ENCODE measurements at places on chromosomes 3 and 15.

GRCh38 chr3:73352841-73353645, 271.7 kb downstream of the PDZRN3 start:
- no peak for DNase-seq

GRCh38 chr3:46845397-46845859, 17.8 kb downstream of the MYL3 start:
- peak; percentile 83 for DNase-seq

DNA sequence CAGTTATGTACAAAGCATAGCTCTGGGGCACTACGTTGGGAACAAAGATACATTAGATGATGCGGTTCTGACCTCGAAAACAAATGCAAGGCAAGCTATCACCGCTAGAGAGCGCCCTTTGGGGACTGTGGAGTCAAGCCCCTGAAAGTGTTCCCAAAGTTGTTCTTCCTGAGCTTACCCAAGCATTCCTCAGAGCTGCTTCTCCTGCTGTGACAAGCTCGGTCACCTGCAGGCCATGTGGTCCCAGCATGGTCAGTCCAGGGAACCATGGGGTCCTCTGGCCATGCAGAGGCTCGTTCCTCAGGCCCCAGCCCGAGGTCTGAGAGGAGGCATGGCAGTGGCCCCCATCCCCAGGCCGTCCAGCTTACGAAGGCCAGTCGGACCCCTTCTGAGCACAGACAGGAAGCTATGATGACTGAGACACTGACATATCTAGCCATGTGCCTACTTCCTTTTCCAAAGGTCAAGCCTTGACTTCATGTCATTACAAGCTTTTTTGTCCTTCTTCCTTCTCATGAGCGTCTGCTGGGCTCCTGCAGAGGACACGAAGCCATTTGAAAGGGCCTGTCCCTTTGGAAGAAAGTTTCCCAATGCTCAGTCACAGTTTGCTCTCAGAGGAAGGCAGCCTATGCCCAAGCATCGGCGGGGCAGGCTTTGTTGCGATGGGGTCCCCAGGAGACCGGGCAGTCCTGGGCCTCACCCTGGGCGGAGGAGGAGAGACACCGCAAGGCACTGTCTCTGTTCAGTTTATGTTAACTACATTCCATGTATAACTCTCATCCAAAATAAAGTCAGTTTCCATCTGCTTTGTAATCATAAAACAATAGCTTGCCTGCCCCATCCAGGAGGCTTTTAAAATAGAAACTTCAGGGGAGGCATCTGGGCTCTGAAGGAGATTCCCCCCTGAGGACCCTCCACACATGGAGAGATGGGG, 79.3 kb downstream of the ATP10A start:
- peak; percentile 50 for DNase-seq

DNA sequence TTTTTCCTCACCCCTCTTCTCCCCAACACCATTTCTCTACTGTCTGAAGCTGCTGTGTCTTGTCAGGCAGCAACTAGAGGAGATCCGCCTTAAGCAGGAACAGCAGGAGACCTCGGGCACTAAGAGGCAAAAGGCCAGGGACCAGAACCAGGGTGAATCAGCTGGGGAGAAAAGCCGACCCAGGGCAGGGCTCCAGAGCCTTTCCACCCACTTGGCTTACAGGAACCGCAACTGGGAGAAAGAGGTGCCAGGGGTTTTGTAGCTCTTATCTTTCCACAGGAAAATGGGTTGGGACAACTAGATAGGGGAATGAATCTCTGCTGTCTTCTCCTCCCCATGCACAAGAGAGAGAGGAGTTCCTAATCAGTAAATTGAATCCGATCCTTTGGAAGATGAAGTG, 3.0 kb upstream of the NGRN start:
- no peak for DNase-seq

DNA sequence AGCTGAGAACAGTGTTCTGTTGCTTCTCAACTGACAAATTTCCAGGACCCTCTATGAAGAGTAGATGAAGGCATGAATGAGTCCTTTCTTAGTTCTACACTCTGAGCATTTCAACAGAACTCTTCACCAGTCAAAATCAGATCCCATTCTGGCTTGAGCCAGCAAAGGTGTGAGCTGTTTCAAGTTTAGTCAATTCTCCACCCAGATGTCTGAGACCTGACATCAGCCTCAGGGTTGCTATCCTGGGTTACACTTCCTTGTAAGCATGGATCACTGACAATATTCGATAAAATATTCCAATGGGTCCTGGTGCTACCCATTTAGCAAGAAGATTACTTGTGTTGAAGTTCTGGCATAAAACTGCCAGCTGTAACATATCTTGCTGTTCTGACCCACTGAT, 97.6 kb upstream of the PPP2R3A start:
- no peak for DNase-seq

- DNase-seq = peak; percentile 72
Measured at GRCh38 chr3:141240687-141241615, 9.3 kb downstream of the PXYLP1 start.

DNA sequence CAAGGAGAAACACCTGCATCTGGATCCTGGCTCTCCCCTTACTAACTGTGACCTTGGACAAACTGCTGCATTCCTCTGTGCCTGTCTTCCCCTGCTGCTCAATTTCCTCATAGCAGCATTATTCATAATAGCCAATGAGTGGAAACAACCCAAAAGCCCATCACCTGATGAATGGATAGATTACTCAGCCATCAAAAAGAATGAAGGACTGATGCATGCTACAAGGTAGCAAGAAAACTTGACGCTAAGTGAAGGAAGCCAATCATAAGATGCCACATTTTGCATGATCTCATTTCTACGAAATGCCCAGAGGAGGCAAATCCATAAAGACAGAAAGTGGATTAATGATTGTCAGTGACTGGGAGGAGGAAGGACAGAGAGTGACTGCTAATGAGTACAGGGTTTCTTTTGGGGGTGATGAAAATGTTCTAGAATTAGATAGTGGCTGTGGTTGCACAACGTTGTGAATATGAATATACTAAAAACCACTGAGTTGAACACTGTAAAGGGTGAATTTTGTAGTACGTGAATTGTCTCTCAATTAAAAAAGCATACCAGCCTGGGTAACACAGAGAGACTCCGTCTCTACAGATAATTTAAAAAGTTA, 11.2 kb downstream of the IGDCC4 start:
- DNase-seq = no peak

GRCh38 chr3:190167936-190168680, 47.4 kb upstream of the P3H2 start:
- no peak for DNase-seq

DNA sequence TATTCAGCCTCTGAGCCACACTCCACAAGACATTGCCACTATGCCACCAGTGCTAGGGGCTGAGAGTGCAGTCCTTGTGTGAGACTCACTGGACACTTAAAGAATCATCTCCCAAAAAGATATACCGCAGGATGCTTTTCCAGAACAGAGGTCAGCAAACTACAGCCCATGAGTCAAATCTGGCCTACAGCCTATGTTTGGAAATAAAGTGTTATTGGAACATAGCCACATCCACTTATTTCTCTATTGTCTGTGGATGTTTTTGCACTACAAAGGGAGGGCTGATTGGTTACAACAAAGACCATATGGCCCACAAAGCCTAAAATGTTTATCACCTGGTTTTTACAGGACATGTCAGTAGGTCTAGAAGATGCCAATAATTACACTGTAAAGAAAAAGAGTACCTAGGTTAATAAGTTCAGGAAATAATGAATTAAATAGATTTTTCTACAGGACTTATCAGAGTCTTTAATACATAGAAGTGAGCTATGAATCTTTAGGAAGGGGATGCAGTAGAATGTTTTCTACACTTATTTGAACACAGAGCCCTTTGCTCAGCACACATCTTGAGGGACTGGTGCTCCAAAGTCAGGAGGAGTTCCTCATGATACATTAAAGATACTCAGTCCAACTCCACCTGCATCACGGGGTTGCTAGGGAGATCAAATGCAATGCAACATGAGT, 26.3 kb downstream of the SRGAP3 start:
- DNase-seq = no peak

DNA sequence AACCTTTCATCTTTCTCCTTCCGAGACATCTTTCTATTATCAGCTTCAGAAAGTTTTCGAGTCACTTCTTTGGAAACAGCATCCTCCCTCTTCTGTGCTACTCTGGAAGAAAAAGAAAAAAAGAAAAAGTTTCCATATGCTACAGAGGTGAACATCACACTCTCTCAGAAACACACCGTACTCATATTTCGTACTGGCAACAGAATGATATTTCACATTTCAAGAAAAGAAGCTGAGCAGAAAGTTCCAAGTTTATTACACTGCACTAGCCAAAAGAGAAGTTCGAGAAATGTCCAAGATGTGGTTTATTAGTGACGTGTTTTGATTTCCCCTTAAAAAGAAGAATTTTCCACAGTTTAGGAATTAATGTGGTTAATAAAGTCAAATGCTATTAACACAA, 6.0 kb downstream of the SSR3 start:
- no peak for DNase-seq

DNA sequence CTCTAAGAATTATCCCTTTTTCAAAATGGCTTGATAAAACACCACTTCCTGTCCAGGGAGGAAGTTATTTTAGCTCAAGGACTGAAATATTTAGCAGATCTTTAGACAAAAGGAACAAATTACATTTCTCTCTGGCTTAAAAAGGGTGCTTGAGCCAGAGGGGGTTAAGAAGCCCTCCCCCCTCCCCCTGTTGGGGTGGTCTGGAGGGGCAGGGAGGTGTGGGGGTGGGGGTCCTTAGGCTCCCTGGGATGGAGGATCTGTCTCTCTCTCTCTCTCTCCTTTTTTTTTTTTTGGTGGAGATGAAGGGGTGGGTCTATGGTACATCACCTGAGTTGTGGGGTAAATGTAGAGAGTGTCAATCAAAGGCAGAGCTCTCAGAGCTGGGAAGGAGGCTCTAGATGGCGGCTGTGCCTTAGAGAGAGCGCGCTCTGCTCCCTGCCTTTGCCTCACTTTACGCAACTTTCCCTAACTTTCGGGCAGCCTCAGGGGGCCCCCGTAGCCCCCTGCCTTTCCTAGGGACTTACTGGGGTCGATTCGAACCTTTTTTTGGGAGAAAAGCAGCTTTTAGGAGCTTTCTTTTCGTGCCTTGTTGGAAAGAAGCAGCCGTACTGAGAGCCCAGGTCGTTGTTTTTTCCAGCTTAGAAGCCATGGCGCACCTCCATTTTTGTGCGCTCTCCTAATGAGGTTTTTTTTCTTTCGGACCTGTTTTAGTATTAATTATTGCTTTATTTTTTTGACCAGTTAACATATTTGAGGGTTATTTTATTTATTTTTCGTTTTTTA, at the start of gene CHD2:
CHD2 (plus strand) TSS at position 377 of the 783 bp plus-strand sequence. CDS start 914 bp downstream, outside the sequence.
- DNase-seq = peak; percentile 85

- no peak for DNase-seq
Measured at GRCh38 chr3:126023390-126023789, 54.4 kb downstream of the ROPN1B start.

- peak; percentile 32 for DNase-seq
Measured at GRCh38 chr15:36254426-36254825, 325.0 kb upstream of the CDIN1 start.

- no peak for DNase-seq
Measured at GRCh38 chr3:30640851-30641250, 34.5 kb downstream of the TGFBR2 start.

GRCh38 chr3:115689928-115690327, 66.6 kb downstream of the GAP43 start:
- no peak for DNase-seq

DNA sequence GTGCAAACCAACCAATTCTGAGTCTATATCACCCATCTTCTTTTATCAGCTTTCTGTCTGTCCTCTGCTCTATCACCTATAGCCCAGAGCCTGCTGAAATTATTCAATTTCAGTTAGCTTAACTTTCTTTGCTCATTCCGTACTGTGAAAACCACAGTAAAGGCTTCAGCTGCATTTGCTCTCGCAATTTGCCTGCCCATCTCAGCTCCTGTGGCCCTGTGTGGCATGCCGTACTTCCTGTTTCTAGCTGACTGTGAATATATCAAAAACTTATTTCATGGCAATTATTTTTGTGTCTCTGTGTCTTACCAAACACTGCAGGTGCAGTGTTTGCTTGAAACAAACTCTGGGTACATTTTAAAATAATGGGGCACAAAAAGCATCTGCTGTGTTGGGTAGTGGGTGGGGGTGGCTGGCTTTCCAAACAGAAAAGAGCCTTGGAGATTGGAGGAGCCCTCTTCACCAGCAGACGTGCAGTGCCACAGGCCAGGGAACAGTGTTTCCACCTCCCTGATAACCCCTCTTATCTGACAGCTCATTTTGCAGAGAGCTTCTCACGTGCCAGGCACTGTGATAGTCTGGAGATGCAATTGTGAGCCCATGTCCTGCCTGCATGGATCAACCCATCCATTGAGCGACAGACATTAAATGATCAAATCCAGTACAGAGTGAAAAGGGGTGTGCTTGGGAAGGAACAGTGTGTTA, 45.2 kb downstream of the GASK1A start:
- DNase-seq = no peak

- peak; percentile 31 for DNase-seq
Measured at GRCh38 chr3:135982404-135982761, 16.9 kb downstream of the PPP2R3A start.

GRCh38 chr3:149604125-149604875, 53.5 kb downstream of the WWTR1 start:
- DNase-seq = peak; percentile 54

DNA sequence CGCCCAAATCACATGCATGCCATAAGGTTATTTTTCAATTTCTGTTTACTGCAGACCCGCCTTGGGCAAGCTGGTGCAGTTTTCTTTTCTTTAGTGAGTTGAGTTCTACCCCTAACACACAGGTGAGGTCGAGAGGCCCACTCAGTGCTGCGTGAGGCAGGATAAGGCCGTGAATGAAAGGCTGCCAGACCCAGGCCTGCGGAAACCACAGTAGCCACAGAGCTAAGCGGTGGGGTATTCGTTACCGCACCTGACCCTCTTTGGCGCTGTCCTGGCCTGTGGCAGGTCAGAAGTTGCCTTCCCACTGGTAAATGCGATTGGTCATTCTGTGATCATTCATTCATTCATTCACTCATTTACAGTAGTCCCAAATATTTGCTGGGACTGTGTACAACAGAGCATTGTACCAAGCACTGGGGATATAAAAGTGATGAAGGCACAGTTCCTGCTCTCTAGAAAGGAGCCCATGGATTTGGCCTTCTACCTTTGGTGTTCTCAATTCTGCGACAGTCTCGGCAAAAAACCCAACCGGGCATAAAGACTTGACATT, 144.8 kb downstream of the XXYLT1 start:
- no peak for DNase-seq

DNA sequence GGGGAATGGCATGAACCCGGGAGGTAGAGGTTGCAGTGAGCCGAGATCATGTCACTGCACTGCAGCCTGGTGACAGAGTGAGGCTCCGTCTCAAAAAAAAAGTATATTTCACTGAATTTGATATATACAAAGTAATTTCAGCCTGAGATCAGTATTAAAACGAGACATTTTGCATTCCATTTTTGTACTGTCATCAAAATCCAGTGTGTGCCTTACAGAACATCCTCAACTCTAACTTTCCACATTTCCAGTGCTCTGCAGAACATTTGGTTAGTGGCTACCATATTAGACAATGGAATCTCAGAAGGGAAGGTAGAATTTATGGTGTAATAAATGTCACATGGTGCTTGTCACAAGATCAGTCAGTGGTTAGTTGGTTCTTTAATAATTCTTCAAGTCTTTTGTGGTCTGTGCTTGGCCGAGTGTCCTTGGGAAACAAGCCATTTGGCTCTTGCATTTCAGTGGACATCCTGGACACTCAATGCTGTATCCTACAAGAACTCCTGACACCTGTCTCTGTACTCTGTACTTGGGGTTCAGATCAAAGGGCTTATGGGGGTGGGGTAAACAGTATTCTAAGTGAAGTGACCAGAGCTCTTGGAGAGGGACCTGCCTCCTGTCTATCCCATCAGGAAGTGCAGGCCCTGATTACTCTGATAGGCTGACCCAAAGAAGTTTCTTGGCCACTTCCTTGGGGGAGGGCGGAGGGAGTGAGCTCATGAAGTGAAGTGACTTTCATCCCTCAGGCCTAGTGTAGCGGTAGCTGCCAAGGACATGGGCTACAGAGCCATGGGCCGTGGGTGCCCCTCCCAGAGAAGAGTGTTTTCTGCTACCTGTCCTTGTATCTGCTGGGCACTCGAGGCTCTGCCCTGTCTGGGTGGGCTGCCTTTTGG, 3.7 kb downstream of the ACVR2B start:
- DNase-seq = peak; percentile 49
